Stimulated activated CD8-positive, alpha-beta memory T cell treated with anti-CD3 and anti-CD28 coated beads, Interleukin-12 subunit alpha, Interleukin-12 subunit beta, amount 100 ng/mL, for 4 hours (primary cell): ENCODE measurements at places on chromosomes 16 and 17.

DNA sequence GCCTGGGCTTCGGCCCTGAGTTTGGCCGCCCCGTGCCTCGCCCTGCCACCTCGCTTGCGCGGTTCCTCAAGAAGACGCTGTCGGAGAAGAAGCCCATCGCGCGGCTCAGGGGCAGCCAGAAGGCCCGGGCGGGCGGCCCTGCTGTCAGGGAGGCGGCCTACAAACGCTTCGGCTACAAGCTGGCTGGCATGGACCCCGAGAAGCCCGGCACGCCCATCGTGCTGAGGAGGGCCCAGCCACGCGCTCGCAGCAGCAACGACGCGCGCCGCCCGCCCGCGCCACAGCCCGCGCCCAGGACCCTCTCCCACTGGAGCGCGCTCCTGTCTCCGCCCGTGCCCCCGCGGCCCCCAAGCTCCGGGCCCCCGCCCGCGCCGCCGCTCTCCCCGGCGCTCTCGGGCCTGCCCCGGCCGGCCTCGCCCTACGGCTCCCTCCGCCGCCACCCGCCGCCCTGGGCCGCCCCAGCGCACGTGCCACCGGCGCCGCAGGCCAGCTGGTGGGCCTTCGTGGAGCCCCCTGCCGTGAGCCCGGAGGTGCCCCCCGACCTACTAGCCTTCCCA, 12.0 kb downstream of the MYO15A start:
- DNase-seq: no peak

- no peak for DNase-seq
Measured at GRCh38 chr17:81556863-81557262, 4.7 kb upstream of the FAAP100 start.

DNA sequence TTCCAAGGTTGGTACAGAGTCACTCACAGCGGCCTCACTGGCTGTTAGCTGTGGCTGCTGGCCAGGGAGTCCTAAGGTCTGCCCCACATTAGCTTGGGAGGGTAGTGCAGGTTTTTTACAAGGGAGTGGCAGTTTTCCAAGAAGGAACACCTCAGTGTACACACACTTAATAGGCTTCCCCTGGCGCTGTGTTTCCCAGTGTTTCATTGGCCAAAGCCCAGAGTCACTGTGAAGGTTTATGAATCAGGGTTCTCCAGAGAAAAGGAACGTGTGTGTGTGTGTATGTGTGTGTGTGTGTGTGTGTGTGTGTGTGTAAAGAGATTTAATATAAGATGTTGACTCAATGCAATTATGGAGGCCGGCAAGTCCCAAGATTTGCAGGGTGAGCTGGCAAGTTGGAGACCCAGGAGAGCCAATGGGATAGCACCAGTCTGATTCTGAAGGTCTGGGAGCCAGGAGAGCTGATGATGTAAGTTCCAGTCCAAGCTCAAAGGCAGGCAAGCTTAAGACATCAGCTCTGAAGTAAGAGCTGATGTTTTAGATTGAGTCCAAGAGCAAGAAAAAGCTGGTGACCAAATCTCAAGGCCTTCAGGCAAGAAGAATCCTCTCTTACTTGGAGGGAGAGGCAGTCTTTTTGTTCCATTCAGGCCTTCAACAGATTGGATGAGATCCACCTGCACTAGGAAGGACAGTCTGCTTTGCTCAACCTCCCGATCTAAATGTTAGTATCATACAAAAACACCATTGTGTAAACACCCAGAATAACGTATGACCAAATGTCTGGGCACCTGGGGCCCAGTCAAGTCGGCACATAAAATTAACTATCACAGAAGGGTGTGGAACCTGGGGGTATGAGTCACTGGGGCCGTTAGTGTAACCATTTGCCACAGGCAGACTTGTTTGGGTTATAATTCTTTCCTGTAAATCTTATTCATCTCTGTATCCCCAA, 206.8 kb downstream of the PRKCA start:
- no peak for DNase-seq

DNA sequence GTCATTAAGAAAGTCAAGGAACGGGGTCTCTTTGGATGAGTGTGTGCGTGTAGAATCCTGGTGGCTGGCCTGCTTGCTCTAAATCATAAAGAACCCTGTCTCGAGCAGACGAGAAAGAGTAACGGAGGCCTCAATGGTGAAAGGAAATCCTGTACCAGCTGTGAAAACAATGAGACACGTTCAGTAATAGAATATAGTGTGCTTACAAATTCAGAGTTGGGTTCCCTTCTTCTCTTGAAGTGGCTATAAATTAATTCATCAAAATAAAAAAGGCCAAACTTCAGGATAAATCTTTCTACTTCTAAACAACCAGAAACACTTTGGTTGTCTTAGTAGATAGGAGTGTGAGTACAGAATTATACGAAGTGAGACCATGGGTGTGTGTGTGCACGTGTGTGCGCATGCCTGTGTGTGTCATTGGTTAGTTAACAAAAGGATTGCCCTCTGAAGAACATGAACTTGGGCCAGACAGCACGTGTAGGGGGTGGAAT, 48.5 kb downstream of the WWOX start:
- no peak for DNase-seq

GRCh38 chr17:39981207-39981741, 667 bp downstream of the PSMD3 start:
- no peak for DNase-seq

DNA sequence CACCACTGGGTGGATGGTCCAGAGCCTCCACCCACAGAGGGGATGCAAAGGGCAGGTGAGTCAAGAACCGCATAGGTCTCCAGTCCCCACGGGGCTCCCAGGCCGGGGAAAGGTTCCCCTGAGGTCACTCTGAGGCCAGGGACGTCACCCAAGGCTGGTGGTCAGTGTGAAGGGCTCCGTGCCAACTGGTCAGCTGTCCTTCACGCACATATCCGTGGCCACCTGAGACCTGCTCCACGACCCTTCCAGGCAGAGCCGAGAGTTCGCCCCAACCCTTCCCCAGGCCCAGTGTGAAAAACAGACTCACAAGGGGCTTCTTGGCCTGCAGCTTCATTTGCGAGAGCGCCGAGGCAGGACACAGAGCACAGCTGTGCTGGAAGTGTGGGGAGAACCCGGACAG, 2.8 kb downstream of the TSR3 start:
- DNase-seq: no peak

DNA sequence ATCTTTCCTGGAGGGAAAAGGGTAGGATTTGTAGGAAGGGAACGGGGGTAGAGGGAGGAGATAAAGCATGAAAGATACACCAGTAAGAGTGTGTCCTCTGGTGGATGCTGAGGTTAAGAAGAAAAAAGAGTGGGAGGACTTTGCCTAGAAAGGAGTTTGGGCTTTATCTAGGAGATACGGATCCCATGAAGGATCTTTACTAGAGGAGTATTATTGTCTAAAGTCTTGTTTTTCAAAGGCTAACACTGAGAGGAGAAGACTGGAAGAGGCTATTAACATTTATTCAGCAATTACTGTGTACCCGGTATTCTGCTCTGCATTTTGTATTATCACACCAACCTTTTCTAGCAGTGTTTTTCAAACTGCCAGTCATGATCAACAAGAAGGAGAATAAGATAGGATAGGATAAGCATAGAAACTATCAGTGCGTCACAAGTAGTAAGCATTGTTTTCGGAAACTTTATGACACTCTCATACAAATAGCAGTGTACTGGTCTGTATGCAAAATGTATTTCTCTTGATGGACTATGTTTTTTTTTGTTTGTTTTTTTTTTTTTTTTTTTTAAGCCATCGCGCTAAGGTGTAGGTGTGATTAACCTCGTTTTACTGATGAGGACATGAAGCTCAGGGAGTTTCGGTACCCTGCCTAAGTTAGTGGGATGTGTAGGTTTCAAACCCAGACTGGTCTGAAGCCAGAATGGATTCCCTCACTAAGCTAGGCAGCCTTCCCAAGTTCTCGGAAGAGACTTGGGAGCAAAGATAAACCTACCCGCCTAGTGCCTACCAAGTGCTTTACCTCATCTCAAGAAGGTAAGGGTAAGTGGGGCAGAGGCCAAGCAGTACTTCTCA, 1.3 kb upstream of the SP2 start:
- no peak for DNase-seq

DNA sequence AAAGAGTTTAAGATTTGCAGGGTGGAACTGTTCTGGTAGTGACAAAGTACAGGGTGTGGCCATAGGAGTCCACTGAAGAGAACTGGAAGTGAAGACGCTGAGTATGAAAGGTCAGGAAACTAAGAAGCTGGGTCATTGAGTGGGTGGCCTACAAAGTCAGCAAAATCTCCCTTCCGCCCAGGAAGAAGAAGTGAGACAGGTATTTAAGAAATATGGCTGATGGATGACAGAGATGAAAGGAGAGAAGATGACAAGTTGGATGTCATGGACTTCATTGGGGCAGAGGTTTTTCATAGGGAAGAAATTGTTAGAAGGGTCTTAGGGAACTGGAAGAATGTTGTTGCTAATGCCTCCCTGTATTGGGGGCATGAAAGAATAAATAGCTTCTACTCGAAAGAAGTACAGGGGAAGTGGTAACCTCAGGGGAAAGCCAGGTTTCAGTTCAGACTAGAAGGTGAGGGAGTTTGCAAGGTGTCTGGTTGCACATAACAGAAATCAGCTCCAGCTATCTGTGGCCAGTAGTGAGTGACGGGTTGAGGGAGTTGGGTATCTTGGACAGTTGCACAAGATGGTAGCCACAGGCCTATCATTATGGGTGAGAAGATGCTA, 33.6 kb upstream of the MED13 start:
- no peak for DNase-seq

DNA sequence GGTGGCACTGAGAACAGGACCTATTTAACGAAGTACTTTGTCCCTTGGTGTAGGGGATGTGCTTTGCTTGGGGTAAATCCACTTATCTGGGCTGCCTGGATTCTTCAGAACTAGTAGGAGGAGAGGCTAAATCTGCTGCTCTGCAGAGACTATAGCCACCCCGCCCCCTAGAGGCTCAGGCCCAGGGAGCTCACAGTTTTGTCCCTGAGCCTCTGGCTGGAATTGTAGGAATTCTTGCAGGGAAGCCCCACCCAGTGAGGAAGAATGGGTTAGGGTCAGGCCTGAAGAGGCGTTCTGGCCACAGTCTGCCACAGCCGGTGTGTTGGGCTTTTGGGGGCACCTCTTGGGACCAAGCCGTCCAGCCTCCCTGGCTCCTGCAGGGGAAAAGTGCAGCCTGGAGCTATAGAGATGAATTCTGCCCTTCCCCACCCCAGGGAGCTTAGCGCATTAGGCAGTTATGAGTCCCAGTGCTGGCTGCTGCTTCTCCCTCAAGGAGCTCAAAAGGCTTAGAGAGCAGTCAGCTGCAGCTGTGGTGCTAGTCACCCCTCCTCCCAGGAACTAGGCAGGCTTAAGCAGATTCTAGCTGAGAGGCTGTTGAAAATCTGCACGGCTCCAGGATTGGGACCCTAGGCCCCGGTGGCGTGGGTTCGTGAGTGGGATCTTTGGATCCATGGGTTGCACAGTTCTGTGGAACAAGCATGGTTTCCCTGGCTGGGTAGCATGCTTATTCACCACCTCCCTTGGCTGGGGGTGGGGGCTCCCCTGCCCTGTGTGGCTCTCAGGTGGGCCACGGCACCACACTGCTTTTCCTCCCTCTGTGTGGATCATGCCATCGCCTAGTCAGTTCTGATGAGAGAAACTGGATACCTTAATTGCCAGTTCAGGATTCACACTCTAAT, 237.4 kb upstream of the TOM1L1 start:
- no peak for DNase-seq

DNA sequence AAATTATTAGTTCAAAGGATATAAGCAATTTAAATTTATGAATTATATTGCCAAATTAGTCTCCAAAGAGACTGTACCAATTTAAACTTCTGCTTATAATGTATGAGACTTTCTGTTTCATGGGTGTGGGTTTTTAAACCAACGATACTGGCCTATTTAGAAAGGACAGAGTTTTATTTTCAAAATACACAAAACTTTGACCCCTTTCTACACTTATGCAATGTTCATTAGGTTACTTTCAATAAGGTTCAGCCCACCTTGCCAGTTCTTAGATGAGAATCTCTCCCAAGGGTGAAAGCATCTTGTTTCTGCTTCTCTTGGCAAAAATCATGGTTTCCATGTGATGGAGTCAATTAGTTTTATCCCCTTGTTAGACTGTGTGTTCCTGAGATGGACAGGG, 84.7 kb downstream of the MYO1D start:
- DNase-seq: no peak

DNA sequence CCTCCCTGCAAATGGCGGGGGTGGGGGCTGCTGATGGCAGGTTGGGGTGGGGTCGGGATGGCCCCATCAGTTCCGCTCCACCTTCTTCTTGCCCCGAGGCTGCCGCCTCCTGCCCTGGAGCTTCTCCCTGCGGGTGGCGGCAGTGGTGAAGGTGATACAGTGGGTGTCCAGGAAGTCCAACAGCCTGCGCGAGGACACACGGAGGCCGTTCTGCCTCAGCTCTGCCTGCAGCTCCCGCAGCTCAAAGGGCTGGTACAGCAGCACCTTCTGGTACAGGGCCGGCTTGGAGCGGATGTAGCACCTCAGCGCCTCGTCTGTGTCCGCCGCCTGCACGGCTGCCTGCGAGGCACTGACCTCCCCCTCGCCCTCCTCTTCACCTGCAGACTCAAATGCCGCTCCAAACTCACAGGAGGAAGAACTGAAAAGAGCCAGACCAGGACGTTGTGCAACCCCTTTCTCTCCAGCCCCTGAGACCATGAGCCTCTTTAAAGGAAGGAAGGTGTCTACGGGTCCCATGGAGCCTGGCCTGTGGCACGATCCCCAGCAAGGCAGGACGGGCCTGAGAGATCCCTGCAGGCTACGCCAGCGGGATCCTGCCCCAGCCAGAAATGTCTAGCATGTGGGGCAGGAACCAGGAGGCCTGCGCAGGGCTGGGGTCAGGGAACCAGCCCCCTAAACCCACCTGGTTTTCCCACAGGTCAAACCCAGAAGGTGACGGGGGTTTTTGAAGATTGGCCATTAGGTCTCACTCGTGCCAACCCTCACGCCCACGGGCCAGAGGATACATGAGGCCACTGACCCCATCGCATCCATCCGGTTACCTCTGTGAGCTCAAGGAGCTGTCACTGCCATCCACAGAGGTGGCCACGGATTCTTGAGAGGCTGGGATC, 5.3 kb upstream of the NLRC3 start:
- no peak for DNase-seq

DNA sequence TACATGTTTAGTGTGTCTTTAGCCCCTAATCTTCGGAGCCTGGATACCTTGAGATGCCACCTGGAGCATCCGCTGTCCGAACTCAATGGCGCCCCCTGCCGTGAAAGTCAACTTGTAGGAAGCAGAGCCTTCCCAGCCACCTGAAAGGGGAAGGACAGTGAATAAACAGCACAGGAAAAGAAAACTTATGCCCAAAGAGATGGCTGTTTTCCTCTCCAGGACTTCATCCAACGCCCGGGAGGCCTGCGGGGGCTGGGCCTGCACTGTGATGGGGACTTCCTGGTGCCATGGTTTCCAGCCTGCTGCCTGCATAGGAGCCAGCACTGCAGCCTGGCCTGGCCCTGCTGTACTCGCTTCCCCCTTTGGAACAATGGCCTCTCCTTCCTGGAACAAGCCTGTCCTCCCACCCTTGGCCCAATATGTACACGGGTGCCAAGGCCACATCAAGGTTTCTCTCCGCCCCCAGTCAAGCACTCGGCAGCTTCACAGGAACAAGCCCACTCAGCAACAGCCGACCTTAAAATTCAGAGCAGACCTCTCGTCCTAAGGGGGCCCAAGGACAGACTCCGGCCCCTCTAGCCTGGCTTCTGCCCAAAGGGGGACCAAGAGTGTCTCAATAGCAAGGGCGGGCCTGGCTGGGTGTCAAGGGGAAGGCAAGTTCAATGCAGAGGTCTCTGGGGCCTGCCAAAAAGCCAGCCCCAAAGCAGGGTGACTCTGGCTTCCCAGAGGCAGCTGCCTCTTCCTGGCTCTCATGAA, 4.5 kb upstream of the UNC13D start:
- peak; percentile 48 for DNase-seq
